ENCODE measurements at places on chromosomes 16 and 17. TPM values are rescaled to one million over a fixed set of nuclear protein-coding genes. Genes with fewer than 3 reads are reported as not detected.

- no peak for DNase-seq
Observed at GRCh38 chr16:66515596-66516508, 34.1 kb downstream of the TK2 start.

DNA sequence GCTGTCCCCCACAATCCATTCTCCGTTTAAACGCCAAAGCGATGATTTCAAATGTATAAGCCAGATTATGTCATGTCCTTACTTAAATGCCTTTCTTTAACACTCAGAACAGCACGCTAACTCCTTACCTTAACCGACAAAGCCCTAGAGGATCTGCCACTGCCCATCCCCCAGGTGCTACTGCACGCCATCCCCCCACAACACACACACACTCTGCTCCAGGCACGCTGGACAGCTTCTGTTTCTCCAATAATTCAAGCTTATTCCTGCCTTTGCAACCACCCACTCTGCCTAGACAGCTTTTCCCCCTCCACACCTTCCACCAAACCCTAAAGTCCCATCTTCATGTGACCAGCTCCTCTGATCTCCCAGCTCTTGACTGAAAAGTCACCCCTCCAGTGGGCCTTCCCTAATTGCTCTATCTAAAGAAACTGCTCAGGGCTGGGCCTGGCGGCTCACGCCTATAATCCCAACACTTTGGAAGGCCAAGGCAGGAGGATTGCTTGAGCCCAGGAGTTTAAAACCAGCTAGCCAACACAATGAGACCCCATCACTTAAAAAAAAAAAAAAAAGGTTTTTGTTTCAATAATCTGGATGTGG, 38.9 kb upstream of the RPL38 start:
- no peak for DNase-seq

Gene BFAR
- 73.5 TPM for polyA plus RNA-seq

DNA sequence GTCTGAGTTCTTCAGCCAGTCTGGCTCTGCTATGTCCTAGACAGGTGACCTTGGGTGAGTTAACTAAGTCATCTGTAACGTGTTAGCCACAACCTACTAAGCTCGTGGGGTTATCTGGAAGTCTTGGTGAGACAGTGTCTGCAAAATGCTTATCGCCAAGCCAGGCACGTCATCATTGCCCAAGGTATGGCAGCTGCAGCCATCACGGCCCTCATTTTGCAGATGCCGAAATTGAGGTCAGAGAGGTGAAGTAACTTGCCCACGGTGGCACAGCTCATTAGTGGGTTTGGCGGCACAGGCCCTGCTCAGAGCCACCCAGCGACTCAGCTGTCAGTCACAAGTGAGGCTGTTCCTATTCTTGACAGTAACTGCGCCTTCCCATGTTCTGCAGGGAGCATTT, 79.8 kb downstream of the CMIP start:
- DNase-seq, result no peak

Gene CXCL16
- polyA plus RNA-seq, result 14.1 TPM

Gene GAS7
- 13.5 TPM for polyA plus RNA-seq

Gene HOXB3
- 222 TPM for polyA plus RNA-seq

DNA sequence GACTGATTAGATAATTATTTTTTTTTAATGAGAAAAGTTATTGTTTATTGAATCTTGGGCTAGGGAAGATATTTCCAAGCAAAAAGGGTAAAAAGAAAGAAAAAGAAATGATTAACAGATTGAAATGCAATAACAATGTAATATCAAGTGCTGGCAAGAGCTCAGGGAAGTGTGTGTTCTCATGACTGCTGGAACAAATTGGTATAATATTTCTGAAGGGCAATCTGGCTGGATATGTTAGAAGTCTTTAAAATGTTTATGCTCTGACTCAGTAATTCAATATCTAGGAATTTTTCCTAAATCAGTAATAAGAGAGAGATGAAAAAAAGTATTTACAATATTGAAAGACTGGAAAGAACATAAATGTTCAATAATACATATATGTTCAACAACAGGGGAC, 7.6 kb upstream of the ZNF624 start:
- no peak for DNase-seq

DNA sequence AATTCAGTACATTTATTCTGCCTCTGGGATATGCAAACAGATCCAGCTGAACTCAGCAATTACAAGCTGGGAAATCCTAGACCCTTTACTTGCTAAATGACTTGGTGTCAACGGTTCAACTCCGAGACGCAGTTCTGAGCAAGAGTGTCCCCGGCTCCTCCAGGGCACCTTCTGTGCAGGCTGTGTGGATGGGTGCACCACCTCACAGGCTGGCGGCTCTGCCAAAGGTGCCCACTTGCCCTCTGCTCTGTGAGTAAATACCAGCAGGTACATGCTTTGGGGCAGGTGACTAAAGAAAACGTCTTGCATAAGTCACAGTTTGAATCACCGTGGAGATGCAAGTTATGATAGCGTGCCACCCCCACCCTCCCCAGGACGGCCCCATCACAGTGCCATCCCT, 23.3 kb downstream of the MAP1LC3B start:
- DNase-seq, result no peak

GRCh38 chr17:71117466-71117865, 948.1 kb downstream of the KCNJ2 start:
- DNase-seq, result no peak

DNA sequence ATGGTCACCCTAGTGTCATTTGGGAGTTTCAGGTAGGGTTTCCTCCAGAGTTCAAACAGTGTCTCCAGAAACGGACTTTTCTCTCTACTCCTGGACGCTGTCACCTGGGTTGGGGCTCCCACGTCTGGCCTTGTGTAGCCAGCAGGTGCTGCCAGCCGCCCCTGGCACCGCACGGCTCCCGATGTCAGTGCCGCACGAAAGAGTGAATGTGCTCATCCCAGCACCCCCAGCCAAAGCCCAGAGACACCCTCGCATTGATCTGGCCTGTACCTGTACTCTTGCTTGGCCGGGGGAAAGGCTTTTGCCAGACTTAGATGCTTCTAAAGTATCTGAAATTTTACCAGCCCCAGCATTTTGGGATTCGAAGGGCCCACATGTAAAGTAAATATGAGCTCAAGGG, 351.9 kb downstream of the C16orf95 start:
- DNase-seq, result no peak

DNA sequence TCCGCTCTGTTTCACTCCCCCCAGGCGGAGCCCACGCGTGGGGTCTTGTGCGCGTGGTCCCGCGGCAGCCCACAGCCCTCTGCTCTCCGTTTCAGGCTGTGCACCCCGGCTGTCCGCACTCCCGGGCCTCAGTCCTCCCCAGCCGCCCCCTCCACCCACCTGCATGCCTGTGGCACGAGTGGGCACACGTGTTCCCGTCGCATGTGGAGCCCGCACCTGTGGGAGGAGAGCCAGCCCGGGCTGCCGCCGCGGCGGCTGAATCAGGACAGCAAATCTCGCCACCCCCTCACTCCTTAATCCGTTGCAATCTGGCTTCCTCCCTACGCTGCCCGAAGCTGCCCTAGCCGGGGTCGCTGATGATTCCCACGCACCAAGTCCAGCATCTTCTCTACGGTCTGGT, 69.9 kb upstream of the GRIN2A start:
- no peak for DNase-seq

DNA sequence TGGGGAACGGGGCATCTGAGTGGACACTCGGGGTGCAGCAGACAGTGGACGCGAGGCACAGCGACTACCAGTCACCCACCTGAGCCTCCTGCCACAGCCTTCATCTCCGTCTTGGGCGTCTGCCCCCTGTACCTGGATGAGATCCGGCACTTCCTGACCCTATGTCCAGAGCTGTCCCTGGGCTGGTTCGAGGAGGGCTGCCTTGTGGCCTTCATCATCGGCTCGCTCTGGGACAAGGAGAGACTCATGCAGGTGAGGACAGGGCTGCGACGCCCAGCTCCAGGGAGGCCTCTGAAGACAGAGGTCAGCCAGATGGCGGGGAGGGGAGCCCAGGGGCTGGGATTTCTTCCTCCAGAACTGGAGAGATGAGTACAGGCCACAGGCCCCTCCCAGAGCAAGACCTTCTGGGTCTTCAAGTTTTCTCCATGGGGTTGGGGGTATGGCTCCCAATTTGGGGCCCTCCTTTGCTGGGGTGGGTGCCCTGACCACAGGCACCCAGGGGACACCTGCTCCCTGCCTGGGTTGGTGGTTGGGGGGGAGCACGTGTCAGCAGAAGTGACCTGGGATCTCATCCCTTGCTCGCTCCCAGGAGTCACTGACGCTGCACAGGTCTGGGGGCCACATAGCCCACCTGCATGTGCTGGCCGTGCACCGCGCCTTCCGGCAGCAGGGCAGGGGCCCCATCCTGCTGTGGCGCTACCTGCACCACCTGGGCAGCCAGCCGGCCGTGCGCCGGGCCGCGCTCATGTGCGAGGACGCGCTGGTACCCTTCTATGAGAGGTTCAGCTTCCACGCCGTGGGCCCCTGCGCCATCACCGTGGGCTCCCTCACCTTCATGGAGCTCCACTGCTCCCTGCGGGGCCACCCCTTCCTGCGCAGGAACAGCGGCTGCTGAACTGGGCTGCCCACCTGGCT, 1.9 kb downstream of the AANAT start:
- no peak for DNase-seq

Gene CLEC18B
- 228 TPM for polyA plus RNA-seq

Gene ABCA9
- 4.2 TPM for polyA plus RNA-seq

DNA sequence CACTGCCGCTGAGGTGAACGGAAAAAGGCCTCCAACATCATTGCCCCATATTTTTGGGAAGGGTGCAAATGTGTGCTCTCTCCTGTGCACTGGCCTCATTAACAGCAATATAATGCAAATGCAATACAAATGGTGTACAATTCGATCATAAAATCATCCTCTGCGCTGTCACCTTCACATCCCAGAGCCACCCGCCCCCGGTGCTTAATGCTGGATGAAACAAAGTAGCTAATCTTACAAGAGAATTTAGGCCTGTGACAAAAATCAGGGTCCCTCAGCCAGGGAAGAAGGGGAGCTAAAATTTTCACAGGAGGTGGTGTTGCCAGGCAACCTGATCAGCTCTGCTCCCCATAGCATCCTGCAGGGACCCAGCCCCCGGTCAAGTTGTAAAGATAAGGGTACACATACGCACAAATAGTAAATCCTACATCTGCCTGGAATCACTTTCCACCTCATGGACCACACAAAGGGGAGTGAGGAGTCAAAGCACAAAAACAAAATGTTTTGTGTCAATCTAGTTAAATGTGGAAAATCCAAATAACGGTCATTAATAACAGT, 3.0 kb downstream of the TBC1D16 start:
- no peak for DNase-seq

- no peak for DNase-seq
Observed at GRCh38 chr16:47026492-47026891, 53.0 kb upstream of the DNAJA2 start.

- DNase-seq, result no peak
Observed at GRCh38 chr17:74578979-74579378, 11.7 kb upstream of the CD300H start.

DNA sequence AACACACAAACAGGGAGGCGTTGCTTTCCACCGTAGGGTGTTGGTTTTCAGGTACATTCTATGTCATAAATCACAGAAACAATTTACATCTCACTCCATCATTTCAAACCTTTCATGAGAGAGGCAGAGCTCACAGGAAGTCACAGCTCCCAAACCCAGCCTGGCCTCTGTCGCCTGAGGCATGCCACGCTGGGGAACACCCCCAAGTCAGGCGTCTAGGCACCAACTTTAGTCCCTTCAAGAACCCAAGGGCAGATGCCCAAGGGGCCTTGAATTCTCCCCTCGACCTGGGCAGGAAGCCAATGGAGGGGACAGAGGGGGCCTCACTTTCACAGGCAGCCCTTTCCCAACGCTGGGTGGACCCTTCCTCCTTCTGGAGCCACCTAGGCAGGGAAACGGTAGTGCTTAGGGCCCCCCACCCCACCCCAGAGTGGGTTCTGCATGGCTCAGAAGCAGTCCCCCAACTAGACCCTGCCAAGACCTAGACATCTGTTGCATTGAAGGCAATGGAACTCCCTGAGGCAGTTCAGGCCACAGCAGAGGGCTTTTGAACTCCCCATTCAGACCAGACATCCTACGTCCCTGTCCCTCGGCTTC, 10.6 kb downstream of the TBX4 start:
- no peak for DNase-seq

DNA sequence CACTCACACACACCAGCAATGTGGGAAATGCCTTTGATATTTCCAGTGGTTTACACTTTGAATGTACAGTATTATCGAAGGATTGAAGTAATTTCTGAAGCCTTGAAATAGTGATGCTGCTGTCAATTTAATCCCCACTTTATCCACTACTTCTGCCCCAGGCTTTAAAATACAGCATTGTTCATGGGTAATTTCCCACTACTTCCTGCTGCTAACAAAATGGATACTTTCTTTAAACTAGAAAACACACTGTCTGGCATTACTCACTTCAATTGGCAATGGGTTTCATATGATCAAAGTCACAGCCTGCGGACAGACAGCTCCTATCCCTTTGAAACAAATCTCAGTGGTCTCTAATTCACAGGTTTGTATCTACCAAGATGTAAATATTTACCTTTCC, 292.2 kb downstream of the CDH11 start:
- no peak for DNase-seq

- DNase-seq, result no peak
Observed at GRCh38 chr17:29633886-29634285, 11.2 kb upstream of the CORO6 start.

Gene CDC6
- polyA plus RNA-seq, result 23.1 TPM

- no peak for DNase-seq
Observed at GRCh38 chr16:51757921-51758479, 606.9 kb upstream of the SALL1 start.

DNA sequence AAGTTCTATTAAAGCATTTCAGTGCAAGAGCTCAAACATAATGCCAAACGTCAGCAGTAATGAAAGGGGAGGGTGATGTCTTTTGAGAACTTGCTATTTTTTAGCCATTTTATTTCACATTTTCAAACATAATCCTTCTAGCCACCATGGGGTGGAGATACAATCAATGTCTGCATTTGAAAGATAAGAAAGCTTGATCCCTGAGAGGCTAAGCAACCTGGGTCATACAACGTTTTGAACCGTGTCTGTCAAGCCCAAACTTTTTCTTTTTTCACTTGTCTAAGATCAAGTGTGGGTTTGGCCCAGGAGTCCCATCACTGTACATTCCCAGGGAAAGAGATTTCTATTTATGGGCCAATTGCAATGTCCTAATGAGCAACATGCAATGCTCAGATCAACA, 331.1 kb downstream of the SLC39A11 start:
- no peak for DNase-seq

Gene KCNG4
- 0.03 TPM for polyA plus RNA-seq

GRCh38 chr17:42129109-42129837, 6.7 kb downstream of the HSPB9 start:
- DNase-seq, result no peak

DNA sequence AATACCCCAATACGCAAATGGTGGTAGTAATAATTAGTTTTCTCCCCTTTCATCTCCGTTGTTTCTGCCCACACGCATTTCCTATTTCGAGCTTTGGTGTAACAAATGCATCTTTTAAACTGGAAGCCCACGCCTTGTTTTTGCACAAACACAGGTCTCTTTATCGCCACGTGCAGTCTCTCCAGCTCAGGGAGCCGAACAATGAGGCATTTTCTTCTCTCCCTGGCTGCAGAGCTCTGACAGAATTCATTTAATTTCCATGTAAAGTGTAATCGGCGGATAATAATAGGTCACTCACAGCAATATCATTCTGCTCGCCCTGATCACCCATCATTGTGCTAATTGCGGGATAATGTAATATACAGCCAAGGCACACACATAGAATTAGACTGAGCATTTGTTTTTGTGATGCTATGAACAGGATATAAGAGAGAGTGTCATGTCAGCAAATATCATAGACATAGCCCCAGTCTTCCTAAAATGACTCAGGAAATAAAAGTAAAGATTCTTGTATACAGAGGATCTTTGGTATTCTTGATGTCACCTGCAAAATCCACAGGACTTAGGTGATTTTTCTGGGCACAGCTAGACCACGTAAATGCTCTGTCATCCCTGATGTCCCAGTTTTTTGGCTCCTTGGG, 452.6 kb upstream of the CDH11 start:
- DNase-seq, result no peak
